ENCODE measurements at places on chromosomes 7 and 10.

DNA sequence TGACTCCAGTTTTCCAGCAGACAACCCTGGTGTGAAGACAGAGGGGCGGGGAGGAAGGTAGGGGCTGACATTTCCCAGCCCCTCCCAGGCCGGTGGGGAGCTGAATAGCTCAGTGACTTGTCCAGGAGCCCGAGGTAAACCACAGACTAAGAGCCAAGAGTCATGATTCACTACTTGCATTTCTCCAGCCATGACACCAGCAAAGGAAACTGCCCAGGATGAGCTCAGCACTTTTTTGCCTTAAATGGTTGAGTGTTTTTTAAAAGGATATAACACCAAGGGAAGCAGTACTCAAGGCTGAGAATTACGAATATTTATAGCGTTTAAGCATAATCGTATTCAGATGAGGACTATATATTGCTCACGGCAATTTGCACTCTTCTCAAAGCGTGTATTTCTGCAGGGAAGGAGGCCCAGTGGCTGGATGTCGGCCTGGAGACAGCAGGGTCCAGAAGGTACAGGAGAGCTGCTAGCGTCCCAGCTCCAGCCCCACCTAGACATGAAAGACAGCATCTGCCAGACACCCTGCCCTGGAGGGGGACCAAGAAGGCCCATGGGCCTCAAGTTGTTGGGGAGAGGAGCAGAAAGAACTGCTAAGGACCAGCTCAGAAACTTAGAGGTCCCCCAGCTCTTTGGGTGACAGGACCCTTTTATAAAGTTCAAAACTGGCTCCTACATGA, 141.4 kb downstream of the GRID1 start:
- DNase-seq = no peak

DNA sequence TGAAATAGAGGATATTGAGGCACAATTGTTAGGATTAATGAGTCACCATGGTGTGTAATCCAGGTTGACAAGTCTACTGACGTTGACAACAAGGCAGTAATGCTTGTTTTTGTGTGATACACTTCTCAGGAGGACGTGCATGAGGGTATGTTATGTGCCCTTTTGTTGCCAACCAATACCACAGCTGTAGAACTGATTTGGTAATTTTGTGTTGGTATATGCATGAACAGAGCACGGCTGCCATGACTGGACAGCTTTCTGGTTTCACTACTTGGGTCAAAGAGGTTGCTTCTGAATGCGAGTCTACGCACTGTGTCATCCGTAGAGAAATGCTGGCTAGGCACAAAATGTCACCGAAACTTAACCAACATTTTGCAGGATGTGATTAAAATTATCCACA, 32.9 kb downstream of the PHTF2 start:
- DNase-seq = no peak

DNA sequence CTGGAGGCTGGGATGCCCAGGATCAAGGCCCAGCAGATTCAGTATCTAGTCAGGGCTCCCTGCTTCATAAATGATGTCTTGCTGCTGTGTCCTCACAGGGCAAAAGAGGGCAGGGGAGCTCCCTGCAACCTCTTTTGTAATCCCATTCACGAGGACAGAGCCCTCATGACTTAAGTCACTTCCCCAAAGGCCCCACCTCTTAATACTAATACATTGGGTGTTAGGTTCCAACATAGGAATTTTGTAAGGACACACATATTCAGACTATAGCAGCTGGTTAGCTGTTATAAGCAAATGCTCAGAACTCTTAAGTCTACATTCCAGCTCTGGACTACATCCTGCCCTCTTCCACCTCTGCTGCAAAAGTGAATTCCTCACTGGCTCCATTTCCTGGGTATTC, 63.0 kb downstream of the VOPP1 start:
- no peak for DNase-seq

DNA sequence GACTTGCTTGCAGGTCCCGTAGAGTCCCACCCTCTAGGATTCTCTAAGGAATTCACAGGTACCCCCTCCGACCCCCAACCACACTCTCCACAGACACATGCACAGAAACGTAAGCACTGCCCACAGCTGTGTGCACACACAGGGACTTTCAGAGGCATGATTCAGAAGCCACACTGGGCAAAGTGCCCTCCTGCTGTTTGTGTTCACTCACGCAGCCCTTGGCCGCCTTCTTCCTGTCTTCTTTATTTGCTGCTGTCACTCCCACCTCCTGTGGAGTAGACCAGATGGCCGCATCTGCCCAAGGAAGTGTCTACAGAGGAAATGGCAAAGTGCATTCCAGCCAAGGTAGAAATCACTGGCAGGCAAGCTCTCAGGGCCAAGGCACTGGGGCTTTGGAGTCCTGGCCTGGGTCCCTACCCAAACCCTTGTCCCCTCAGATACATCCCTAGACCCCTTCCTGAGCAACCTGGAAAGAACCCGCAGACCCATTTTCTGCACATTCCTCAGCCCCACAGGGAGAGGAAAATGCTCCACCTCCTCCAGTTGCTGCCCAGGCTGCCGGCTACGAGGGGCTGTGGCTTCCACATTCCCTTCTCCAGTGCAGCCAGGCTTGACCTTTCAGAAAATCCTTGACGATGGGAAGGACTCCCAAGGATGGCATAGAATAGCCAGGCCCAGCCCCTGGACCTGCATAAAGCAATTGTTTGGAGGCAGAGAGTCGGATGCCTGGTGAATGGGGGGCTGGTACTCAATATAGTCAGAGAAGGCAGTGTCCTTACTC, 21.6 kb upstream of the GIMAP8 start:
- peak; percentile 61 for DNase-seq

DNA sequence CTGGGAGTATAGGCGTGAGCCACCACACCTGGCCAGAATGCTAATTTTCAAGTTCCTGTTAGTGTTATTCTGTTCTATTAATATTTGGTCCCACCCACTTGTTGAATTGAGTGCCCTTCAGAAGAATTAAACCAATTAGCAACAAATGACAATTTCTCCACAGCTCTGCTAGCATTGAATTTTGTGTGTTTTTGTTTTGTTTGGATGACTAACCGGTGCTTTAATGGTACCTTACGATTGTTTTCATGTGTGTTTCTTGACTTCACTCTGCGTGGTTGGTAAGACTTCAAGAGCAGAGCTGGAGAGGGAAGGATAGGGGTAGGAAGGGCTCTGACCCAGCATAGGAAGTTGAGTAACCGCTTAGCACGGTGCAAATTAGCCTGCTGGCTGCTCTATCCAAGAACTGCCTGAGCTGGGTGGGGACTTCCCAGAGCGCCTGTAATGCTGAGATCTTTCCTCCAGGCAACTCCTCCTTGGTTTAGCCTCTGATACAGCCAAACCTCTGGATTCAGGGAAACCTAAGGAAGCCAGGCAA, 4.6 kb downstream of the ARPC1B start:
- DNase-seq = peak; percentile 41

- no peak for DNase-seq
These were observed 115.6 kb downstream of the CDK6 start for GRCh38 chr7:92720604-92721350.

GRCh38 chr10:11437391-11438142, 173.9 kb downstream of the USP6NL start:
- DNase-seq = no peak

DNA sequence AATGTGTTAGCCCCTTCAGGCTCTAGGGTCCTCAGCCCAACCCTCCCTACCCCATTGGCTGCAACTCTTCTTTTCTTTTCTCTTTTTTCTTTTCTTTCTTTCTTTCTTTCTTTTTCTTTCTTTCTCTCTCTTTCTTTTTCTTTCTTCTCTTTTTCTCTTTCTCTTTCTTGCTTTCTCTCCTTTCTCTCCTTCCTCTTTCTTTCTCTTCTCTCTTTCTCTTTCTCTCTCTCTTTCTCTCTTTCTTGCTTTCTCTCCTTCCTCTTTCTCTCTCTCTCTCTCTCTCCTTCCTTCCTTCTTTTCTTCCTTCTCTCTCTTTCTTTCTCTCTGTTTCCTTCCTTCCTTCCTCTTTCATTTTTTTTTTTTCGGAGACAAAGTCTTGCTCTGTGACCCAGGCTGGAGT, 458.9 kb downstream of the TYW1 start:
- no peak for DNase-seq

GRCh38 chr7:151626422-151627115, 106.9 kb upstream of the RHEB start:
- no peak for DNase-seq

DNA sequence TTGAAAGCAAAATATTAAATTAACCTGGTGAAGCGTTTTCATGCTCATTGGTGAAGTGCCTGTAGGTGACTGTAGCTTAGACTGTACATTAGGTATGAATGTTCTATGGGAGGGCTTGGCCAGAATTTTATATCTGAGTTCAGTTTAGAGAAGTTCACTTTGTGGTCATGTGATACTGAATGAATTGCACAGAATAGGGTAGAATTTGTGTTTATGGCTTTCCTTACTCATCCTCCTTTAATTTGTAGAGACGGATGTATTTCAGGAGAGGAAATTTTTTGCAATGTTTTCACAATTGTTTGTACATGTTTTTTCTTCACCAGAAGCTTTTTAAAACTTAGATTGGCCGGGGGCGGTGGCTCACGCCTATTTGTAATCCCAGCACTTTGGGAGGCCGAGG, 32.3 kb downstream of the REEP3 start:
- DNase-seq = no peak

GRCh38 chr10:1782841-1783240, 45.5 kb upstream of the ADARB2 start:
- DNase-seq = no peak

DNA sequence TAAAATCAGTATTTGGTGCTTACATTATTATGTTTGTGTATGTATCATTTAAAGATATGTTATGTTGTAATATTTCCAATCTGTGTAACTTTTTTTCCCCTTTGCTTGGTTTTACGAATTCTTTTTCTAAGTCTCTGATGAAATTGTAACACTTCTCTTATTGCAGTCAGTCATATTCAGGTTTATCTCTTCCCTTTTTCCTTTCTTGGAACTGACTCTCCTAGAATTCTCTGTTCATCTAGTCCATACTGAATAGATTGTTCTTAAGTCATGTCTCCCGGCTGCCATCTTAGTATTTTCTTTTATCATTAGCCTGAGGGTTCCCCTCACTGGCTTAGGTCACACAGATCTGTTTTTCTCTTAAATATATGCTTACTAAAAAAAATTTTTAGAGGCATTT, 44.6 kb downstream of the PHTF2 start:
- DNase-seq = no peak

- no peak for DNase-seq
These were observed 78.5 kb upstream of the LYZL1 start for GRCh38 chr10:29210266-29210868.

DNA sequence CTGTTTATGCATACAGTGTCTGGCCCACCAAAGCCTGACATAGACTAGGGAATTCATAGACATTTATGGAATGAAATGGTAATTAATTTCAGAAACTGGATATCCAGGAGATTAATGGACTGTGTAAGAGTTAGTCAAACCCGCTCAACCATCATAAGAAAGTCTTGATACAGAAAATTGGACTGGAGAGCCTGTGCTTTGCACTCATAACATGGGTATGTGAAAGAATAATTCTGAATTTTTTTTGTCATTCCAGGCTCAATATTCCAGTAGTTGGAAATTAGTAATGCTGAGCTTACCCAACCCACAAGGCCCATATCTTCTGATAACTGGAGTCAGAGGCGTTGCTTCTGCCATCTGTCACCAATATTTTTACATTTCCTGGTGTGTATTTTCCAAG, 799.7 kb upstream of the IGFBP3 start:
- DNase-seq = no peak

Data from brain pericyte (primary cell).